Femur (tissue), 1 donor: ENCODE measurements at places on chromosomes 1 and 21.
A peak's percentile ranks its signal among the peaks of the same experiment; 100 is the strongest.

DNA sequence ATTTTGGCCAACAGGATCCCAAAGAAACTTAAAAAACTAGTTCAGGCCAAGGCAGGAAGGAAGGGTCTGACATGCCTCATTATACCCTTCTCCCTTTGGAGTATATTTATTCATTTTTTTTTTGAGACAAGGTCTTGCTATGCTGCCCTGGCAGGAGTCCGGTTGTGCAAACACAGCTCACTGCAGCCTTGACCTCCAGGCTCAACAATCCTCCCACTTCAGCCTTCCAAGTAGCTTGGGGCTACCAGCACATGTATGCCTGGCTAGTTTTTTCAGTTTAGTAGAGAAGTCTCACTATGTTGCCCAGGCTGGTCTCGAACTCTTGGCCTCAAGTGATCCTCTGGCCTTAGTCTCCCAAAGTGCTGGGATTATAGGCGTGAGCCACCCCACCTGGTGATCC lies 5.2 kb downstream of the YARS1 start:
- DNase-seq: no peak

DNA sequence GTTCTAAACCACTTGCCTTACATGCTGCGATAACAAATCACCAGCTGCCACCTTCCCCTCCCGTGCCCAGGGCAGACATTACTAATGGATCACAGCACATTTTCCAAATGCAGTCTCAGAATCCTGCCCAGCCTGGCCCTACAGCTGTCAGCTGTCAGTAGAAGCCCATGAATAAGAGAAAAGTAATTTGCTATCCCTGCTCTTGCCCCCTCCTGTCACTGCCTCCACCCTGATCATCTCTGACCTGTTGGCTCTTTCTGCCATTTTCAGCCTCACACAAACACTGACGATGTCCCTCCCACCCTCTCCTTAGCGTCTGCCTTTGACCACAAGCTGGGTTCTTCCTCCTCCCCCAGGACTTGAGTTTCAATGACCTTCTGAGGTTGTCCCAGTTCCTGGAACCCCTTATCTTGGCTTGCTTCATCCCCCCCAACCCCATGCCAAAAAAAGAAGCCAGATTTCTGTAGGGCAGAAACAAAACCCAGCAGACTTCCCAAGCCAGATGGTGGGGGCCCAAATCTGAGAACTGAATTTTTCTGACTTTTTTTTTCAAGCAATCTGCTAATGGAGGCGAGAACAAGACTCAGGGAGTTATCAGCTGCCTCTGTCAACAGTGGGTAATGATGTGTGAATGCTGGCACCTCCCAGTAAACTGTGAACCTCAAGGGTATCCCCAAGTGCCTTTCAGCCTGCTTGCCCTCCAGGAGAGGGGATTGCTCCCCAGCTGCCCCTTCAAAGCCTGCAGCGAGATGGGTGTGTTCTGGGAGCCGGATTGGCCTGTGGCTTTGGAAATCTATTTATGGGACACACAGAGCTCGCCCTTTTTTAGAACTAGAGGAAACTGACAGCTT lies 216.5 kb upstream of the VAMP3 start:
- DNase-seq: no peak

GRCh38 chr1:186502087-186502486 lies 41.2 kb upstream of the PDC start:
- DNase-seq: peak; percentile 14

- no peak for DNase-seq
Observed at GRCh38 chr21:23160914-23161313, 2162.7 kb downstream of the NCAM2 start.

DNA sequence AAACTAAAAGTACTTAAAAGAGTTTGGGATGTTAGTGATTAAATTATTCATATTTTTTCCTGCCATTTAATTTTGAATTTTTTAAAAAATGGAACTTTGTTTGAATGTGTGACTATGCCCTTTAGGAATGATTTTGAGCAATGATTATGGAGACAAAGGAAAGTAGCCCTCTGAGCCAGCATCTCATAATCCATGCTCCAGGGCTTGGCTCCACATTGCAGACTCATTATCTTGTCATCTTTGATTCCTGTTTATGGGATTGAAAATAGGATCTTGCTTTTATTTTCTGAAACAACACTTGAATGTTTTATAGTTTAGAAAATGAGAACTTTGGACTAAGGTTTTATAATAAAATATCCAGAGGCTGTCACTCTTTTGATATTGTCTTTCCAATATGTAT lies 14.5 kb downstream of the AXDND1 start:
- no peak for DNase-seq

GRCh38 chr1:54328066-54328636 lies 78.0 kb downstream of the SSBP3 start:
- DNase-seq: no peak

DNA sequence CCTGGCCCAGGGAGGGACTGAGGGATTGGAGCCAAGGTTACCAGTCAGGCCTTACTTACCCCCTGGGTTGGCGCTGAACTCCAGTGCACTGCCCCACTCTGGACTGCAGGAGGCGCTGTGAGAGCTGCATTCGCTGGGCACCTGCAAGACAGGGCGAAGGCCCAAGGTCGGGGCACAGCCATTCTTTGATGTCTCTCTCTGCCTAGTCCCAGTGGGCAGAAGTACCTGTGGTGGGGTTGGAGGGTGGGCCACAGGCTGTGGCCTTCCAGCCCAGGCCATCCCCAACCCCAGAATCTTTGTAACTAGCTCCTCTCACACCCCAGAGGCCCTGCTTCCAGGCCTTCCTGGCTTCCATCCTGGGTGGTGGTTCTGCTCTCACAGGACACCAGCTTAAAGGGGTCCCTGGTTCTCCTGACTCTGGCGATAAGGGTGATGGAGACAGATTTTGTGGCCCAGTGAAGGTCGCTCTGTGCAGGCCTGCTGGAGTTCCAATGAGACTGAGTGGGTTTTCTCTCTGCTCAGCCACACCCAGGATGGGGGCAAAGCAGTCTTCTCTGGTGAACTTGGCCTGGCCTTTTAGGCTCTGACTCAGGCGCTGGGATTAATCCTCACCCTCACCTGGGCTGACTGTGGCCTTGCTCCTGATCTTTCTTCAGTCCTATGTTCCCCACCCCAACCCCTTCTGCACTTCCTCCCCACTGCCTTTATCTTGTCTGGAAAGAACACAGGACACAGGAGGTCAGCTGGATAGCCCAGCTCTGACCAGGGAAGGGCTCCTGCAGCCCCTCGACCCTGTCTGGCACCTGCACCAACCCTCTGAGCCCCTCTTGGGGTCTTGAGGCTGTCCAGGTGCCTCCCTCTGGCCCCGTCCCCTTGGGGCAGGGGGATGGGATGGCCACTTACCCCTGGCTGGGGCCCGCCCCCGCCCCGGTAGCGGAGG lies 954 bp downstream of the MYOG start:
- DNase-seq: no peak

- DNase-seq: peak; percentile 17
Observed at GRCh38 chr1:155186794-155187455, 13.3 kb downstream of the TRIM46 start.

GRCh38 chr1:218986816-218987215 lies 186.9 kb upstream of the LYPLAL1 start:
- DNase-seq: no peak

- DNase-seq: no peak
Observed at GRCh38 chr1:67040405-67040804, 13.5 kb downstream of the SLC35D1 start.

DNA sequence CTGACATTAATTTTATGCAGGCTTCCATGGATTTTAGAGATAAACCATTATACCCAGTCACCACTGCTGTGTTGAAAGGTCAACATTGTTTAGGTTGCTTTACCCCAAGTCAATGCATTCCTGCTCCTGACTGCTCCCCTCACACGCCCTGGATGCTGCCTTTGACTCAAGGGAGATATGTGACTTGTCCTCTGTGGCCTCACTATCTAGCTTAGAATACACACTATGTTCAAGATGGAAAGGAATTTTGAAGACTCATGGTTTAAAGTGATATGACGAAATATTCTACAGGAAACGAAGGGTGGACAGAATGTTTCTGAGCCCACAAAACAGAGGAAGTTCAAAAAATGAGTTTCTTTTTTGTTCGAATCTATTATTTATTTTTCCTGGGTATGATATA lies 170.4 kb upstream of the NR5A2 start:
- no peak for DNase-seq

DNA sequence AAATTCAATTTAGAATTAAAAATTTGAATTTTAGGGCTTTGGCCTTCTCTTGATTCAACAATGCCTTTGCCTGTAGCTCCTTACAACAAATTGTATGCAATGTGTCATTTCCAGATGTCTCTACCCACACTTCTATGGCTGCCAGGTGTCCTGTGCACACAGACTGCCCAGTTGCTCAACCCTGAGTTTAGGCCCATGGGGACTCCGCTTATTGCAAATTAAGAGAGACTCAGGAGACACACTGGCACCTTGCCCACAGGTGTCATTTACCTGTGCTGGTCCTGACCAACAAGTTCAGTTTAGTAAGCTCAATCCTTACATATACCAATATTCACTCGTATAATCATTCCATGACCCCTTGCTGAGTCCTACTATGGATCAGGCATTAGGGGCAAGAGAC lies 236.1 kb downstream of the OMA1 start:
- no peak for DNase-seq

GRCh38 chr1:198848649-198849048 lies 209.8 kb downstream of the PTPRC start:
- DNase-seq: no peak

GRCh38 chr1:210910020-210910575 lies 223.8 kb downstream of the KCNH1 start:
- no peak for DNase-seq

GRCh38 chr1:95951371-95952102 lies 717.5 kb downstream of the RWDD3 start:
- no peak for DNase-seq

- DNase-seq: no peak
Observed at GRCh38 chr1:64135462-64136223, 67.8 kb upstream of the UBE2U start.

DNA sequence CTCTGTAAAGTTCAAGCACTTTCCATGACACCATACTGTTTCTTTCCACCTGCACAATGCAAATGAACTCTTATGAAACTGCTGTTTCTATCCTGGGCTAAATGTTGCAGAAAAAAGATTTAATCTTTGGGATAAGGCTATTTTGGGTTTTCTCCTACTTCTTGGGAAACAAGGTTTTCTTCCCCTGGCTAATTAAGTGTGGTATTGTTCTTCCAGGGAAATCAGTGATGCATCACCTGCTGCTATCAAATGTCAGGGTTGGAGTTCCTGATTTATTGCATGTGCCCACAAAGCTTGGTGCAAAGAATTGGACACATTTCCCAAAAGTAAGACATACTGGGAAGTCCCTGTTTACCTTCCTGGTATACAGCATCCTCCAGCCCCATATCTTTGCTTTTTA lies 6.0 kb upstream of the RGS4 start:
- DNase-seq: no peak

DNA sequence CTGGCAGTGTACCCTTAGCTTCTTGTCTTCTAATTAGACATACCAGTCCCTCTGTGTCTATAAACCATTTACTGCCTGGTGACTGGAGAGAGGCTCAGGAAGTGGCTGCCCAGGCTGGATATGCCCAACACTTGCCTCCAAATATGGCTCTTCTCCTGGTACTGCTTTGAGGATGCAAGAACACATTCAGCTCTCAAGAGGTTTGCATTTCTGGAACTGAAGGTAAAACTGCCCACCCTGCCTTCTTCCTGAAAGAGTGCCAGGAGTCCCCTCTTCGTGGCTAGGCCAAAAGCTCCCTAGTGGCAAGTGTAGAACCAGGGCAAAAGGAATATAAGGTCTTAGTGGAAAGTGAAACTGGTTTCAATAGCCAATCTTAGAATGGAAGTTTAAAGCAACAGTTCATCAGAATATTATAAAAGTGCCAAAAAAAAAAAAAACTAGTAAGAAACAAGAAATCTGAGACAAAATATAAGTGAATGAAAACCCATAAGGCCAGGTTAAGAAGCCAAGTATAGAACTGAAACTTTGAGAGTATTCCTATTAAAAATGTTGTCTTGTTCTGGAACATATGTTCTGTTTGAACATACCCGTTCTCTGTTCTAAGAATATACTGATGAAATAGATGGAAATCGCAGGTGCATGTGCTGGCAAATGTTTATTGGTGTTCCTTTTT lies 77.2 kb upstream of the CTTNBP2NL start:
- no peak for DNase-seq

- no peak for DNase-seq
Observed at GRCh38 chr1:217105437-217105836, 382.2 kb upstream of the ESRRG start.

DNA sequence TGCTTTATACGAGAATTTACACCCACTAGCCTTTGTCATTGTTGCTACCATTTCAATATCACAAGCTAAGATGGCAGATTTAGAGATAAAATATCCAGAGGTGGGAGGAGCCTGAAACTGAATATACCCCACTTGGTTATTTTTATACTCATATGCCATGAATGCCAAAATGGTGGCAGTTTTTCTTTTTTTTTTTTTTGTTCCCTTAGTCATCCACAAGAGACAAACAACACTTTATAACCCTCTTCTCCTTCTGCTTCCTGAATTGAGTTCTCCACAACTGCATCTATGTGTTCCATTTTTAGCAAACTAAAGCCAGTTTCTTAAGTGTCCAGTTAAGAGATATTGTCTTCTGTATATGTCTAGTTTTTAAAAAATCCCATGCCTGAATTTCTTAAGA lies 558.4 kb downstream of the LMO4 start:
- no peak for DNase-seq

DNA sequence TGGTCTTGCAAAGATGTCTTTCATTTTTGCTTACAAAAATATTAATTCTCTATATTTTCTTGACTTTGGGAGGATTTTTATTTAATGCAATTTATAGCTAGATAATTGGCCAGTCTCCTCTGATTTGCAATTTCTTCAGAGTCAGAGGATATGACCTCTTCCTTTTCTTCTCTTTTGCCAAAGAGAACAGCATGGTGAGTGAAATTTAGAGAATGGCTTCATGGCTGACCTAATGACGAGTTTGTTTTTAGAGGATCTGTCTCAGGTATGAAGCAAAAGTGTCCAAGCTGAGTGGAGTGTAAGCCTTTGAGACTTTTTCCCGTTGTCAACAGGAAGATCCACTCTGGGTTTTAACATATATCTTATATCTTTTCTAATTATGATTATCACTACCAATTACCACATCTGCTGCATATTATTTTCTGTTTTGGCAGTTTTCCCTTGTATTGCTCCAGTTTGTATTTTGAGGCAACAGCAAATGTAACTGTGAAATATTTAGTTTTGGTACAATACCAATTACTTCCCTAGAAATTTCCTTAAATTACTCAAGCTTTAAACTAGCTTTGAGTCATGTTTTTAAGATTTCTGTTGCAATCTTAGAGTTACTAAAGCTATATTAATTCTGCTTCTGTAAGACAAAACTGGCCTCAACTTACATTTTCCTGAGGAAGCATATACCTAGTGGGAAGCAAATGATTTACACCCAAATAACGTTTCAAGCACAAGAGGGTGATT lies 332.8 kb upstream of the ZRANB2 start:
- no peak for DNase-seq

DNA sequence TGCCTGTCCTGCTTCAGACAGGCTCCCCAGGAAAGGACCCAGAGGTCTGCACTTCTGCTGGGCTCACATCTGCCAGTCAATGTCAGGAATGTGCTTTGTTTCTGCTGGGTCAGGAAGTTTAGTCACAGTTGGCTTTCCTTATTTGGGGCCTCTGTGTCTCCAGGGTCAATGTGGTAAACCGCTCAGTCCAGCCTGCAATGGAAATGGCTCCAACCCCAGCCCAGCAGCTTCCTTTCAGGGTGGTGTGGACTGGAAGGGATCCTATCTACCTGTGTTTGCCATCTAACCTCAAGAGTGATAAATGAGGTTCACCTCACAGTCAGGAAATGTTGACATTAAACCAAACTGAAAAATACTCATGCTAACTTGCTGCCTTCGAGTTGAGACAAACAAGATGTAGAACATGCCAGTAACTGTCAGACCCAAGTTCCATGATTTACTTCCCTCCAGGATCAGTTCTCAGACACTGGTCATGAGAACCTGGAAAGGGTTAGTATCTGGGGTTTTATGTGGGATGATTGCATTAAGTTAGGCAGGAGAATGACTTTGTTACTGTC lies 20.3 kb downstream of the ENO1 start:
- DNase-seq: peak; percentile 47
